Brain pericyte (primary cell): ENCODE measurements at places on chromosomes 3 and 15.

- no peak for DNase-seq
These were observed 233.5 kb upstream of the ATP10A start for GRCh38 chr15:26096581-26096980.

GRCh38 chr3:127975153-127976029 is 60.4 kb downstream of the KBTBD12 start:
- no peak for DNase-seq

DNA sequence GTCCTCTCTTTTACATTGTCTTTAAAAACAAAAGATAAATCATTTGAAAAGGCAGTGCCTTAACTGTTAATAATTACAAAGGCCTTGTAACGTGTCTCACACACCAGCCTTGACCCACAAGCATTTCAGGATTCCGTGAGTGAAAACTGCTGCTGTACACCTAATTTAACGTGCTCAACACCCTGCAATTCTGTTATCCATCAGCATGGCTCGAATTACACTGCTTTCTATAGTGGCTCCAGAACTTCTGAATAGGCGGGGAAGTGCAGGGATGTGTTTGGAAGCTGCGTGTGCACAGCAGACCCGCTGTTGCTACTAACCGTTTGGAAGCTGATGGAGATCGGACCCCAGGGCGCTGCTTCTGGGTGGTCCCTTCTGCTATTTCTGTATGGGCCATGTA is 9.9 kb upstream of the ETFA start:
- DNase-seq, result no peak

DNA sequence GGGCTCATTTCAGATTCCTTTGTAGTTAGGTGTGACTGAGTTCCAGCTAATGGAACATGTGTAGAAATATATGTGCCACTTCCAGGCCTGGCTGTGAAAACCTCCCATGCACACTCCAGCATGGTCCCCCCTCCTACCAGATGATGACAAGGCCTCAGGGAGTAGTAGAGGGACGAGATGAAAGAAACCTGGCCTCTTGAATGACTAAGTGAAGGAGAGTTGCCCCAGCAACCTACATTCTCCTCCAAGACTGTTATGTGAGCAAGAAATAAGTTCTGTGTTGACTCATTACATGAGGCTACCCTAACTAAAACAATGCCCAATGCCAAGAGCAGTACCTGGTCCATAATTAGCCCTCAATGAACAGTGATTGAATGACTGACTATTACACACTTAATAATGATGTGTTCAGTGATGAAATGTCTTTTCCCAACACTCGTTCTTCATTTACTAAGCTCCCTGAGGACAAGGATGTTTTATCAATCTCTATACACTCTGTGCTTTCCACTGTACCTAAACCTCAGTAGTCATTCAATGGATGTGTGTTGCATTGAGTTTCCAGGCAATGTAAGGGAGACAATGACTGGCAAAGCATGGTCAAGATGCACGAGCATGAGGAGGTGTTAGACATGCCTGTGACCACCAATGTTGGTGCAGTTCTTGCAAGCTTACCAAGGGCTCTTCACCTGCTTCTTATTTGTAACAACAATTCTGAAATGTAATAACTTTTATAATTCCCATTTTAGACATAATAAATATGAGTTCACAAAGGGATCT is 62.0 kb upstream of the BCL6 start:
- no peak for DNase-seq

DNA sequence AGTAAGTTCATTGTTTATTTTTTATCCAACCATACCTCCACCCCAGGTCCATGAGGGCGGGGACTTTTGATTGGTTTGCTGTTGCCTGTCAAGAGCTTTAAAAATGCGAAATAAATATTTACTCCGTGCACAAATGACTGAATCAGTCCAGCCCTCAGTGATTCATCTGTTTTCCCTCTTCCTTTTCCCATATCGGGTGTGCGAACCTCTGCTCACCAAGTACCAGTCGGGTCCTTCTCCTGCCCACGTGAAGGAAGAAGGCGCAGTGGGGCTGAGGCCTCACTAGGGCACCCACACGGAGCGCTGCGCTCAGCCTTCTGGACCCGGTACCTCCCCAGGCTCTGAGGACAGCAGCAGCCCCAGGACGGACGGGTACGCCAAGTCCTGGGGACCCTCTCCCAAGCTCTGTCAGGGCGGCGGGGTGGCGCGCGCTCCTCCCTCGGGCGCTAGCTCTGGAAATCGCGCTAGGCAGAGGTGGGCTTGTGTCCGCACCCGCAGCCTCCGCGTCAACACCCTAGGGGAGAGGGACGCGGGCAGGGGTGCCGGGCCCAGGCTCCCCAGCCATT is 70.5 kb upstream of the EPHB3 start:
- DNase-seq, result no peak

DNA sequence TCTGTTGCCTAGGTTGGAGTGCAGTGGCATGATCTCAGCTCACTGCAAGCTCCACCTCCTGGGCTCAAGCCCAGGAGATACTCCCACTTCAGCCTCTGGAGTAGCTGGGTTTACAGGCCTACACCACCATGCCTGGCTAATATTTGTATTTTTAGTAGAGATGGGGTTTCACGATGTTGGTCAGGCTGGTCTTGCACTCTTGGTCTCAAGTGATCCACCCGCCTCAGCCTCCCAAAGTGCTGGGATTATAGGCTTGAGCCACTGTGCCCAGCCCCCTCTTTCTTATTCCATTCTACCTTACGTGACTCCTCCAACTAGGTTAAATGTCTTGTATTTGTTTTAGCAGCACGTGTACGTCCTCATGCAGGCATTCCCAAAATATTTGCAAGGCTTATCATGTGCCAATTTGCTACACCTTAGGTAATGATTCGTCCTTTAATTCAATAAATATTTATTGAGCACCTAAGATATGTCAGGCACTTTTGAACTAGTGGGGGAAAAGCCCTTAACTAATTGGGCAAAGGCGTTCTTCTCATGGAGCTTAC is 14.9 kb upstream of the MAGI1 start:
- DNase-seq, result no peak

DNA sequence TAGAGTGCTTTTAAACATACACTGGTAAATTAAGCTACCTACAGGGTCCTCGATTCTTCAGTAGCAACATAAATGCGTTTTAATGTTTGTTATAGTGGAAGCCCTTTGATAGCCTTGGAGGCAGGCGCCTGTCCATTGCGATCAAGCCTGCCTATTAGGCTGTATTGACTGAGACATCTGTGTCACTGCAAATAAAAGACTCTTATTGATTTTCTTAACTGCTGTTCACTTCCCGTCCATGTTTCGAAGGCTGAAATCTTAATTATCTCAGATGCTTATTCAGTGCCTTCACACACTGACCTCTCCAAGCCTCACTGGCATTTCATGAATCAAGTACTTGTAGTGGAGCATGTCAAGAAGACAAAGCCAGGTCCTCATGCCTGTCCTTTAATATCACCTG is 51.1 kb downstream of the MAP2K5 start:
- DNase-seq, result no peak

GRCh38 chr3:177245250-177245649 is 48.0 kb upstream of the TBL1XR1 start:
- no peak for DNase-seq

GRCh38 chr3:122318620-122319019 is 6.4 kb upstream of the CSTA start:
- DNase-seq, result no peak

DNA sequence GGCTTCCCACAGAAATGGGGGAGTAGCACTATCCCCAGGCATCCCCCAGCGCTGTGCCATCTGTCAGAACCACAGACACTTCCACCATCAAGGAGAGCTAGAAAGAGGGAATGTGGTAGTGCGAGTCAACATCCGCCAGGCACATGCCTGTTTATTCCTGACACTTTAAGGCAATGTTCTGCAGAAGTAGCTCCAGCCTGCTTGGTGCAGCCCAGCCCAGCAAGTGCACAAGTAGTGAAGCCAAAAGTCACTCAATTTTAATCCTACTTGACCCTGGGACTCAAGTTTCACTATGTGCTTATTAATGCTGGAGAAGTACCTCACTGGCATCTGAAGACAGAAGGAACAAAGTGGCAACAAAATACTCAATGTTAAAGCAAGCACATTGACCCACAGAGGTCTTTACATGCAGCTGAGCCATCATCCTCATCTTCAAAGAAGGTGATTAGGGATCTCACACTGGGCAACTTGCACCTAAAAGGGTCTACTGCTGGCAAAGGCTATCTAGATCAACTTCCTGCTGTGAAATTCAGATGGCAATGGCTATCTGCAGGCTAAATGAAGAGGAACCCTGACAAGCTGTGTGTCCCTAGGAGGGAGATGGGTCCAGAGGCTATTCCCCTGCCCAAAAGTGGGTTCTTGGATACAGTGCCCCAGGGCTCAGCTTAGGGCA is 61.4 kb upstream of the CLDN18 start:
- no peak for DNase-seq

- peak; percentile 85 for DNase-seq
These were observed 76.0 kb downstream of the WWTR1 start for GRCh38 chr3:149581681-149582370.

GRCh38 chr3:39146611-39147591 is 6.5 kb downstream of the CSRNP1 start:
- peak; percentile 81 for DNase-seq

DNA sequence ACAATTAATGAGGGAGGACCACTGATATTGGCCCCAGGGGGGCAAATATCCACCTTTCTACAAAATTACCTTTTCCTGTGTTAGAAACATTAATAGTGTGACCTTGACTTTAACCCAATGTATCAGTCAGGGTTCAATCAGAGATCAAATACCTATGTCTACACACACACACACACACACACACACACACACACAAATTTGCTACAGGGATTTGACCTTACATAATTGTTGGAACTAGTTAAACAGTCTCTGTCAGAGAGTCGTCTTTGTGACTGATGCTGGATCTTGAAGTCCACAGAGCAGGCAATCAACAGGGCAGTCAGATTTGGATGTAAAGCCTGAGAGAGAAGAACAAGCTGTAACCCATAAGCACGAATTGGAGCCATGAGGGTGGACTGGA is 32.5 kb downstream of the TM4SF4 start:
- DNase-seq, result no peak

- DNase-seq, result no peak
These were observed 2.1 kb downstream of the ACOX2 start for GRCh38 chr3:58534592-58535494.

- no peak for DNase-seq
These were observed at the start of gene GPR62 for GRCh38 chr3:51955175-51955892. TSS of gene GPR62 (plus strand) at chr3:51955381. CDS start at chr3:51955653, 272 bp downstream.

- no peak for DNase-seq
These were observed 389 bp downstream of the APEH start for GRCh38 chr3:49674497-49674983.

- DNase-seq, result no peak
These were observed 12.9 kb downstream of the MB21D2 start for GRCh38 chr3:192904632-192905289.

- no peak for DNase-seq
These were observed 61.7 kb downstream of the FMN1 start for GRCh38 chr15:33132722-33133345.

DNA sequence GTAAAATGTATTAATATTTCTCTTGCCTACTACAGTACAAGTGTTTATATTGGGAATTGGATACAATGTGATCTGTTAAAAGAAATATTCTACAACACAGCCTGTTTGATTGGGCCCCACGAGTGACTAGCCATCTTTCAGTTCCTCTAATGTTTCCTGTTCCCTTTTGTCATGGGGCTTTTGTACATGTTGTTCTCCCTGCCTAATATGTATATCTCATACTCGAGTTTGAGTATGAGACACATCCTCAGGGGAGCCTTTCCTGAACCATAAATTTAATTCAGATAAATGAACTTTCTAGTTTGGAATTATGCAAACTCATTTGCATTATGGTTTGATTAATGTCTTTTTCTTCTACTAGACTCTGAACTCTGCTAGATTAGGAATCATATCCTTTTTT is 65.5 kb downstream of the MEF2A start:
- no peak for DNase-seq

- DNase-seq, result no peak
These were observed 106.2 kb downstream of the XXYLT1 start for GRCh38 chr3:195164573-195165264.

GRCh38 chr15:75597667-75598341 is 18.7 kb upstream of the PTPN9 start:
- no peak for DNase-seq

- DNase-seq, result no peak
These were observed 21.1 kb downstream of the ECT2 start for GRCh38 chr3:172771672-172772071.

- DNase-seq, result no peak
These were observed 268.8 kb upstream of the TBL1XR1 start for GRCh38 chr3:177466074-177466473.

- DNase-seq, result no peak
These were observed 179.3 kb upstream of the MME start for GRCh38 chr3:154900816-154901215.

DNA sequence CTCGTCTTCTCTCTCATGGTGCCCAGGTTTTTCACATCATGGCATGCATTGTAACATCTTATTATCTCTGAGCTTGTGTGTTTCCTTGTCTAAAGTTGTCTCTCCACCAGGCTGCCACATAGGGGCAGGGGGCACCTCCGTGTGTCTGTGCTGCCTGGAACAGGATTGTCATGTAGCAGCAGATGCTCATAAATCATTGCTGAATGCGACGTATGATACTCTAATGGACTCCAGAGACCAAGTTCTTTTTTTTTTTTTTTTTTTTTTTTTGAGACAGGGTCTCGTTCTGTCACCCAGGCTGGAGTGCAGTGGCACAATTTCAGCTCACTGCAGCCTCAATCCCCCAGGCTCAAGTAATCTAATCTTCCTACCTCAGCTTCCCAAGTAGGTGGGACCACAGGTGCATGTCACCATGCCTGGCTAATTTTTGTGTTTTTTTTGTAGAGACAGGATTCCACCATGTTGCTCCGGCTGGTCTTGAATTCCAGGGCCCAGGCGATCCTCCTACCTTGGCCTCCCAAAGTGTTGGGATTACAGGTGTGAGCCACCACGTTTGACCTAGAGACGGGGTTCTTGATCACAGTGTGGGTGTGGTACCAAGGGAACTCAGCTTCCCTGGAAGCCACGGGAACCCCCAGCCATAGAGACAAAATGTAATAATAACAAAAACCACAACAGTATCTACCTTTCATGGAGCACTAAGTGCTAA is 4.7 kb upstream of the DNASE1L3 start:
- DNase-seq, result no peak

DNA sequence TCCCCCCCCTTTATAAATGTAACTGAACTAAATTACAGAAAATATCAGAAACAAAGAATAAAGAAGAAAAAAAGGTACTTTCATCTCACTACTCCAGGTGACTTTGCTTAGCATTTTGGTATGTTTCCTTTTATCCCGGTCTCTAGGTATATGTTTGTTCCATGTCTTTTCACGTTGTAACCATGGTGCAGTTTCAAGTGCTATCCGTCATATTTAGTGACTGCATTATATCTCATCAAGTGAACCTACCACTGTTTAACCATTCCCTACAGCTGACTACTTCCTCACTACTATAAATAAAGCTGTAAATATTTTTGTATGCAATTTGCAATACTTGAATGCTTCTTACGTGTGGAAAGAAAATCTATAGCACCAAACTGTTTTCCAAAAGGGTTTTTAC is 2.2 kb downstream of the BTBD1 start:
- no peak for DNase-seq

- no peak for DNase-seq
These were observed 39.1 kb downstream of the ABHD5 start for GRCh38 chr3:43729707-43730414.

GRCh38 chr3:145490088-145491048 is 670.6 kb downstream of the PLOD2 start:
- DNase-seq, result no peak
